Right ventricle myocardium inferior (tissue), 1 donor: ENCODE measurements at places on chromosomes 1 and 21. TPM values are rescaled to one million over a fixed set of nuclear protein-coding genes. Genes with fewer than 3 reads are reported as not detected.

DNA sequence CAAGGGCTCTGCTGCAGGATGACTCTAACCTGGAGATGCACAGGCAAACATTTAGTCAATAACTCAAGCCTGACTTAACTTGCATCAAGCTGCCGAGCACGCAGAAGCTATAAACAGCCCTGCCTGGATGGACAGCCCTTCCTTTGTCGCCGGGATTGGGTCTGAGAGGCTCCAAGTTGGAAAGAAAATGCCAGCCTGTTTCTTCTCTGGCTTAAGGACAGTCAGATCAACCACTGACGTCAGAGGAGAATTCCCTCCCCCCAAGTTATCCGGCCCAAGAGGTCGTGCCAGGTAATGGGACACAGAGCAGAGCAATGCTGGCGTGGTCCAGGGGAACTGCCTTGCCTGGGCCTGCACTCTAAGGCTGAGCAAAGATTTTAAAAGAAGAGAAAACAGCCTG is 27.1 kb upstream of the LRRC38 start:
- DNase-seq: no peak

DNA sequence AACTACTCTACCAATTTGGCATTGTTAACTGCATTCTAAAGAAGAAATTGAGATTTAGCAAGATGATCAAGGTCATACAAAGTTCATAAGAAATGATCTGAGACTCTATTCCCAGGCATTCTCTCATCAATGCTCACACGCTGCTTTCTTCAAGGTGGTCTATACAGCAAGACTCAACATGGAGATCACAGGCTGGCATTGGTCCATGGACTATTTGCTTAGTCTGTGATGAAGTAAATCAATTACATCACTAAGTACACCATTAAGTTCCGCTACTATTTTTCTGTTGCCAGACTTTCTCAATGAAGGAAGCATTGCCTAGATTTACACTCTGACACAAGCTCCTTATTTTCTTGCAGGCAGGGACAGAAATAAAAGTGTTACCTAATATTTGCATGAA is 51.9 kb upstream of the CYP2J2 start:
- DNase-seq: no peak

DNA sequence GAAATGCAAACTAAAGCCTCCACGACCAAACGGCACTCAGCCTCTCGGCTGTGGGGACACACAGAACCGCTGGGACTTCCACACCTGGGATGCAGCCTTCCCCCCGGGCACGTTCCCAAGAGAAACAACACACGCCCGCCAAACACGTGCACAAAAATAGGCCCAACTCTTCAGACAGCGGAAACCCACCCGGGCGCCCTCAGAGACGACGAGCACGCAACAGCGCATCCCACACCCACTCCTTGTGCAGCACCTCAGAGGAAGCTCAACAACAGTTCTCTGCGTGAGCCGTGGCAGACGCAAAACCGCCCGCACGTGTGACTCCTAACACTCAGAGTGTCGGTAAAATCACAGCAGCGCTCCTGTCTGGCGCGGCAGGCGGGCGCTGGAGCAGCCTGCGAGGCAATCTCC is 5.3 kb downstream of the C1orf159 start:
- DNase-seq: no peak

Gene TEDDM1
- not detected for total RNA-seq

DNA sequence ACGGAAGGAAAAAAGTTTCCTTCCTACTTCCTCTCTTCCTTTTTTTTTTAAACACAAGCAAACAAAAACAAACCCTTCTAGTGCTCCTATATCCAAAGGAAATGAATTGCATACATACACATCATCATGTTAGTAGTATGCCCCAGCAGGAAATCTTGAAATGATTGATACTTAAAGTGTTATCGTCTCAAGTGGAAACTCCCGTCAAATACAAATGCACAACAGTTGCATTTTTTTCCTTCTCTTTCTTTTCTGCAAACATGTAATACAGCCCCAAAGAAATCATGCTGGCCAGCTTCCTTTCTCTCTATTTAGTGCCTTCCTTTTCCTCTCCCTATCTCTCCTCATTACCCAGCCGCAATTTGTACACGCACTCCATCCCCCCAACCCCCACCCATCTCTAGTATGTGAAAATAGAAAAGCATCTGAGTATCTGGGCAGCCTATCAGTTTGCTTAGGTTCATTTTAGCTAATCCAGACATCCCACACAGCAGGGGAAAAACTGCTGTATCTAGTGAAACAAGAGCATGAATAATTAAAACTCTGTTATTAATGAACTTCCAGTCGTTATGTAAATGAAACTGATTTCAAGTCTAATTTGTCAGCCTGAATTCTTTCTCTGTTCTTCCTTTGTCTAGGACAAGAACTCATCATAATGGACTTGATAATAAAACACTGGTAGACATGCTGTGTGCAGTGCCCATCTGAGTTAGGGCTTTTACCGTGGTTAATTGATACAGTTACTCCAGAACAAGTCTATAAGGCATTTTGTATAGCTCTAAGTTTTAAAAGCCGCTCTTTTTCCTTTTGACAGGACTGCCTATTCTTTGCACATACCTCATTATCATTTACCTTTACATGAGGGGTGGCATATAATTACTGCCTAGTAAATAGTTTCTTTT is 336.5 kb upstream of the ADGRL2 start:
- DNase-seq: no peak

Gene RNF186
- not detected for total RNA-seq

GRCh38 chr1:70075761-70076160 is 129.6 kb downstream of the LRRC40 start:
- no peak for DNase-seq

DNA sequence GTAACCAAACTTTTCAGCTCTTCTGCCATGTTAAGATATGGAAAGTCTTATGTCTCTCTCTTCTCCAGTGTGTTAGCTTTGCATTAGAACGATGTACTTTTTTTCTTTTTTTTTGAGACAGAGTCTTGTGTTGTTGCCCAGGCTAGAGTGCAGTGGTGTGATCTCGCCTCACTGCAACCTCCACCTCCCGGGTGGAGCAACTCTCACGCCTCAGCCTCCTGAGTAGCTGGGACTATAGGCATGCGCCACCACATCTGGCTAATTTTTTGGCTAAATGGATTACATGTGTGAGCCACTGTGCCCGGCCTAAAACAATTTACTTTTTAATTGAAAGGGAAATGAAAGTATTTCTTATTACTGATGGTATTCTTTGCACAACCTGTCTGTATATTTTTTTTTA is 35.8 kb downstream of the SPEN start:
- DNase-seq: no peak

DNA sequence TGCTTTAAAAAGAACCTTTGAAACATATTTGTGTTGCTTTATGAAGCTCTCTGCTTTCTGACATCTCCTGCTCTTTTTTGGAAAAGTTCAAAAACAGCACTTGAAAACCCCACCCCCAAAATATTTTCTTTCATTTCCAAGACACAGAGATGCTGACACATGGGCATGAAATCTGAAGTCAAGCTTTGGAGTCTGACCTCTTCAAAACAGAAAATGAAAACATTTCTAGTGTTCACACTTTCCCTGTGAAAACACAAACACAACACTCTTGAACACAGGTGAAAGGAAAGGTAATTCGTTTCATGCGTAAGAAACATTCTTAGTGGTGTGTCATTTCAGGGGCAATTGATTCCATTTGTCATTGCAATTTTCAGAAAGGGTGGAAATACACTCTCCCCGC is 10.8 kb downstream of the NGF start:
- no peak for DNase-seq

DNA sequence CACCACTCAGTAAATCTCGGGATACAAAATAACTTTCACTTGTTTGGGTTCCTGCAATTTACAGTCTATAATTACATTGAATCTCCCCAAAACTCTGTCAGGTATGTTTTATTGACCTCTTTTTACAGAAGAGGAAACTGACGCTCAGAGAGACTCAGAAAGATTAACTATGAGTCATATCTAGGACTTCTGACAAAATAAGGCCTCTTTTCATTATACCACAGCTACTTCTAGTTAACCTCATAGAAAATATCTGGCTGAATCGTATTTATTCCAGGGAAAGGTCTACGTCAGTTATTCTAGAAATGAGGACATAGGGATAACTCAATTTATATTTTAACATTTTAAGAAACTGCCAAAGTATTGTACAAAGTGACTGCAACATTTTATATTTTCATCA is 211.1 kb upstream of the FAM78B start:
- DNase-seq: no peak

DNA sequence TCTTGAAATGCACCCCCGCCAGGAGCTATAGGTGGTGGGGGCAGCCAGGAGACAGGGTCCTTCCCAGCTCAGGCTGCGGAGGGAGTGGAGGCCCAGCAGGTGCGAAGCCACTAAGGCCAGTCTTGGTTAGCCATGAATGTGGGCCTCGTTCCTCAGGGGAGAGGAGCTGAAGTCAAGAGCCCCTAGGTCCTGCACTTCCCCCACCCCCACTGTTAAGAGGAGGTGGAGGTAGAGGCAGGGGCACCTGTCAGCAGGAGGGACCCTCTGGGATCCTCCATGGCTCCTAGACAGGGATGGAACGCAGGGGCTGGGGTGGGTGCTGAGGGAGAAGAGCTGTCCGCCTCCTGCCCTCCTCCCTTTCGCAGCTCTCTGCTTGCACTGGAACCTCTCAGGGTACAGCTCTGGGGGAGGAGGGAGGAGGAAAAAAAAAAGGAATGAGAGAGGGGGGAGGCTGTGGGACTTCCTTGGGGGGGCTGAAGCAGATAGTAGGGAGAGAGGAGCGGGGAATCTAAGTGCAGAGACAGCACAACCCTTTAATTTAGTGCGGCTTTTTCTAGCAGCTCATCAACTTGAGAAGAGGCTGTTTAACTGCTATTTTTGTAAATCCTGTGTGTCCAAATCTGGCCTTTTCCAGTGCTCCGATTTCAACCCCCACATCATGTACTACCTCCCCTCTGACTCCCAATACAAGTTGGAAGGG is 37.0 kb downstream of the MATN1 start:
- no peak for DNase-seq

DNA sequence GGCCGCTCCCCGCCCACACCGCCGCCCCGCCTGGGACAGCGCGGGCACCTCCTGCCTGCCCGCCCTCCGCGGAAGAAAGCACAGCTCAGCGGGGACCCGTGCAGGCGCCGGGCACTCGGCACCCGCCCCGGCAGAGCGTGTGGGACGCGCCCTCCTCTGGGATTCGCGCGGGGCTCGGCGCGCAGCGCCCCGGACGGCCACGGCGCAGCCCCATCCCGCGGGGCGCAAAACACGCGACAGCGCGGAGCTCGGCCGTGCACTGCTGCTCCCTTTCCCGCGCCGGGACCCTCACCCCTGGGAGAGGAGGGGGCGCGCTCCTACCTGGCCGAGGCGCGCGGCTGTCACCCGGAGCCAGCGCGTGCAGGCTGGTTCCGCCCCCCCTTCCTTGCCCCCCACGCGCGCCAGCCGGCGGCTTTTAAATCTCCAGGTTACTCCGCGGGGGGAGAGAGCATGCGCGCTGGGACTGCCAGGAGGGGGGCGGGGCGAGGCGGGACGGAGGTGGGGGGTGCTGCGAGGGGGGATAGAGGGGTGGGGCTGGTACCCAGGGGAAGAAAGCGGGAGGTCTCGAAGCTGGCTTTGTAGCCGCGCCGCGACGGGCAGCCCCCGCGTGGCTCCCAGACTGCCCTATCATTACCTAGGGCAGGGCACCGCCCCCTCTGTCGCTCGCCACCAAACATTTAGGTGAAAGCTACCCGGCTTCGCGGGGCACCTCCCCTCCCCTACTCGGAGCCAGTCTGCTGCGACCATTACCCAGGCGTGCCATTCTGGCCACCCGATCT is at the start of gene SLC45A3:
TSS of gene SLC45A3 (minus strand) at position 437 of the 779 bp plus-strand sequence. CDS start 15,853 bp downstream, outside the sequence.
- DNase-seq: no peak

Gene UBL4B
- total RNA-seq: not detected

- no peak for DNase-seq
Observed at GRCh38 chr1:119865627-119866026, 30.7 kb downstream of the ADAM30 start.

- no peak for DNase-seq
Observed at GRCh38 chr1:244836135-244836521, 670 bp downstream of the COX20 start.

Gene PRDM16
- total RNA-seq: 12.8 TPM

Gene DOP1B
- 17.9 TPM for total RNA-seq

Gene SMYD3
- 8.8 TPM for total RNA-seq

GRCh38 chr1:228141226-228142044 is 1.4 kb downstream of the GUK1 start:
- peak; percentile 85 for DNase-seq

- DNase-seq: no peak
Observed at GRCh38 chr1:151568626-151569088, 28.5 kb downstream of the TUFT1 start.

DNA sequence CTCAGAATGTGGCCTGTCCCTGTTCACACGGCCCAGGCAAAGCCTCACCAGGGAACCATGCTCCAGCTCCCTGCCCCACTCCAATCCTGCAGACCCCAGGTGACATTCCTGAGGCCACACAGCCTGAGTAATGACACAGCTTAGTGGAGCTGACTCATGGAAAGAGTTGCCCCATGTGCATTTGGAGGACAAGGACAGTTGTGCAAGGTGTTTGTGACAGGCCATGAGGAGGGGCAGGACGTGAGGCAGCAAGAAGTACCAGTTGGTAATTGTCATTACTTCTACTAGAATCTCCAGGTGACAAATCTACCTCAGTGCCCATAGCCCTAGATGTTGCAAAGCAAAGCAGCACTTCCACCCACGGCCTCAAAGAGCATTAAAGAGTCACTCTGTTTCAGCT is 15.2 kb downstream of the PRR9 start:
- DNase-seq: no peak

DNA sequence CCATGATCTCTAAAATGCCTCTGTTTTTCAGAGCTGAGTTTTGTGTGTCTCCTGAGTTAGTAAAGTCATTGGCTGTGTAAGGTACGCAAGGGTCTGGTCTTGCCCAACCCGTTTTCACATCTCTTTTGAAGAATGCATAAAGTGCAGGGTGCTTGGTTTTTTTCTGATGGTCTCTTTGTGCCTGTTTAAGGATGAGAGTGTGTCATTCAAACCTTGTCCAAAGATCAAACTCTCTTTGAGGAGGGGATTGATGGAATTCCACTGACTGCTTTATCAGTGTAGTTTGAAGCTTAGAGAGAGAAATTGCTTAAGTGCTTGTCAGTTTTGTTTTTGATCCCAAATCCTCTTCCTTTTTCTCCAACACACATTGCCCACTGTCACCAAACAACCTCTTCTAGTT is 20.0 kb upstream of the C8B start:
- DNase-seq: no peak

Gene IL10
- total RNA-seq: 0.54 TPM

Gene PERM1
- total RNA-seq: 174 TPM

DNA sequence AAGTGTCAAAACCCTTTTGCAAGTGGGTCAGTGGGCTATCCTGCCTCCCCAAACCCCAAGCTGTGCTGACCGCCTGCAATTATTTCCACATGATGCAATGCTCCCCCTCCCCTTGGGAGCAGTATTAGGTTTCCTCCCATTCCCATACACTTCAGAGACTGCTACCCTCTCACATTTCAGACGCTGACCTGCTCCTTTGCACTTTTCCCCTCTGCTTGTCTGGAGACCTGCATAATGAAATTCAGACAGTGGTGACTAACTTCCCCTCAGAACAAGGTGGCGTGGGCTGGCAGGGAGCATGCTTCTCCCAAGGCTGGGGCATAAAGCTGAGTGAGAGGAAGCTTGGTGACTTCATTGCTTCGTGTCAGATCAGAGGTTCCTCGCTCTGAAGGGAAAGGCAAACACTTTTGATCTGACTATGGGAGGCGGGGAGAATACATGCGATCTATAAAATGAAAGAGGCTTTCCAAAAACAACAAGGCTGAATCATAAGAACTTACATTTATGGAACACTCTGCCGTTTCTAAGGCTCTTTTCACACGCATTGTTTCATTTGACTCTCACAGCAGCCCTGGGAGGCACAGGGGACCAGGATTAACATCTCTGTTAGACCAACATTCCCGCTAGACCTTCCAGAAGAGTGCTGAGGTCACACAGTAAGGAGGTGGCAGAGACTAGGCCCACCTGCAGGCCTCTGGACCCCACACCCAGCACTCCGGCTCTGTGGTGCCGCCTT is 27.5 kb upstream of the ROR1 start:
- DNase-seq: no peak
